RWPE2 (cell line): ENCODE measurements at places on chromosomes 2 and 18.

GRCh38 chr2:224433442-224433841, 31.5 kb upstream of the FAM124B start:
- no peak for DNase-seq

- DNase-seq, result no peak
These were observed 940.7 kb upstream of the KLHL29 start for GRCh38 chr2:22444281-22444680.

- DNase-seq, result peak; percentile 42
These were observed 105.7 kb downstream of the TPO start for GRCh38 chr2:1518867-1519530.

DNA sequence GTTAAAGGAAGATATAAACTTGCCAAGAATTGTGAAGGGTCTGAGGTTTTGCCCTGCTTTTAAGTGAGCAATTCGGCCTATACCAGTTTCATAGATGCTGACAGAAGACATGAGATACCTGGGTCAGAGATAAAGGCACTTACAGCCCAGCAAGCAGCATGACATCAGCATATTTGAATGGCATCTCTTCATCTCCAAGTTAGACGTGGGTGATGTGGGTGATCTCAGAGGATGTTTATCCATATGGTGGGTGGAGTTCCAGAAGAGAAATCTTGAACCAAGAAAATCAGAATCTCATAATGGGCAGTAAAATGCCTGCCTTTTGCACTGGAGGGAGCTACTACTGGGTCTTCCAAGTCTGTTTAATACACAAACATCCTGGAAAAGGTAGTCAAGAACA, 44.7 kb downstream of the GYPC start:
- no peak for DNase-seq

DNA sequence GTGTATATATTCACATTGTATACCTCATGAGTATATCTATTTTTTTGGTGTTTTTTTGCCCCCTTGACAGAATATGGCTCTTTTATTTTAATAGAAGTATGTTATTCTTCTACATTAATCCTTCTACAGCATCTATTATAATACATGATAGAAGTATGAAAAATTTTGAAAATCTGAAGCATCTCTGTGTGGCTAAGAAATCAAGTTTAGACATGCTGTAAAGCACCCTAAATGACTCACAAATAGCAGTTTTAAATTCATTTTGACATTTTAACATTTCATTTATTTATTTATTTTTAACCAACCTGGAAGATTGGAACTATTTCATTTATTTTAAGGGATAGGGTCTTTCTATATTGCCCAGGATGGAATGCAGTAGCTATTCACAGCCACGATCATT, 33.8 kb upstream of the ROCK1 start:
- no peak for DNase-seq

DNA sequence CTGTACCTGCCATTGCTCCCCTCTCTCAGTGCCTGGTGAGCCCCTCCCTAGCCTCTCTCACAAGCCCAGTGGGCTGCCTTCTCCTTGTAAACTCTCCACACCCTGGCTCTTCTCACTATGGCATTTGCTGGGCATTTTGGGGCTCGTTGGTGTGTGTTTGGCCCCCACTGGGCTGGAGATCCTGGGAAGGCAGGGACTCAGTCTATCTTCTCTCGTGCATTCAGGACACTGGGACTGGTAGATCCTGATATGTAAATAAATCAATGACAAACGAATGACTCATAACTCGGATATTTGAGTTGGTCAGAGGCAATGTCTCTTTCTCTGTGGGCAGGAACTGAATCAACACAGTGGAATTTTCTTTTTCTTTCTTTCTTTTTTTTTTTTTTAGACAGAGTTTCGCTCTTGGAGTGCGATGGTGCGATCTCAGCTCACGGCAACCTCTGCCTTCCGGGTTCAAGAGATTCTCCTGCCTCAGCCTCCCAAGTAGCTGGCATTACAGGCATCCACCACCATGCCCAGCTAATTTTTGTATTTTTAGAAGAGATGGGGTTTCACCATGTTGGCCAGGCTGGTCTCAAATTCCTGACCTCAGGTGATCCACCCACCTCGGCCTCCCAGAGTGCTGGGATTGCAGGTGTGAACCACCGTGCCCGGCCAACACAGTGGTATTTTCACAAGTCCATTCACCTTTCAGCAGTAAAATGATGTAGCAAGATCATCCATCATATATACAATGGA, 144.6 kb upstream of the SPRED2 start:
- no peak for DNase-seq

GRCh38 chr18:62398291-62398690, 73.2 kb downstream of the TNFRSF11A start:
- DNase-seq, result no peak

- no peak for DNase-seq
These were observed 13.2 kb upstream of the RAPGEF4 start for GRCh38 chr2:172722481-172722880.

- no peak for DNase-seq
These were observed 1.5 kb downstream of the ZNF804A start for GRCh38 chr2:184599872-184600222.

DNA sequence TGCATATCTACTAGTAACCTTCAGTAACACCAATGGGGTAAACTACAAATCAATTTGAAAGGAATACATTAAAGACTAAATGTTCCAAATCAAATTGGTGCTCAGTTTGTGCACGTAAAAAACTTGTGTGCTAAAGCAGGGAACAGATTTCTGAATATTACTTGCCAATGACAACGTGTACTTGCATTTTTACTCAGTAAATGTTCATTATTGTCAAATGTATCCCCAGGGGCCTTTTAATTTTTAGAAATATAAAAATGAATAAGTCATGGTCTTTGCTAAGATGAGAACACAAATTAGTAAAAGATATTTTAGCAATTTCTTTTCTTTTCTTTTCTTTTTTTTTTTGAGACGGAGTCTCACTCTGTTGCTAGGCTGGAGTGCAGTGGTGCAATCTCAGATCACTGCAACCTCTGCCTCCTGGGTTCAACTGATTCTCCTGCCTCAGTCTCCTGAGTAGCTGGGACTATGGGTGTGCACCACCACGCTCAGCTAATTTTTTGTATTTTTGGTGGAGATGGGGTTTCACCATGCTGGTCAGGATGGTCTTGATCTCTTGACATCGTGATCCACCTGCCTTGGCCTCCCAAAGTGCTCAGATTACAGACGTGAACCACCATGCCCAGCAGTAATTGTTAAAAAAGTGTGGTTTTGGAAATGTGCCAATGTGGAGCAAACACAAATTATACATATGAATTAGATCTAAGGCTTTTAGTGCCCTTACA, 52.6 kb downstream of the PMAIP1 start:
- no peak for DNase-seq

- DNase-seq, result no peak
These were observed 389.3 kb upstream of the MYT1L start for GRCh38 chr2:2720351-2720750.

DNA sequence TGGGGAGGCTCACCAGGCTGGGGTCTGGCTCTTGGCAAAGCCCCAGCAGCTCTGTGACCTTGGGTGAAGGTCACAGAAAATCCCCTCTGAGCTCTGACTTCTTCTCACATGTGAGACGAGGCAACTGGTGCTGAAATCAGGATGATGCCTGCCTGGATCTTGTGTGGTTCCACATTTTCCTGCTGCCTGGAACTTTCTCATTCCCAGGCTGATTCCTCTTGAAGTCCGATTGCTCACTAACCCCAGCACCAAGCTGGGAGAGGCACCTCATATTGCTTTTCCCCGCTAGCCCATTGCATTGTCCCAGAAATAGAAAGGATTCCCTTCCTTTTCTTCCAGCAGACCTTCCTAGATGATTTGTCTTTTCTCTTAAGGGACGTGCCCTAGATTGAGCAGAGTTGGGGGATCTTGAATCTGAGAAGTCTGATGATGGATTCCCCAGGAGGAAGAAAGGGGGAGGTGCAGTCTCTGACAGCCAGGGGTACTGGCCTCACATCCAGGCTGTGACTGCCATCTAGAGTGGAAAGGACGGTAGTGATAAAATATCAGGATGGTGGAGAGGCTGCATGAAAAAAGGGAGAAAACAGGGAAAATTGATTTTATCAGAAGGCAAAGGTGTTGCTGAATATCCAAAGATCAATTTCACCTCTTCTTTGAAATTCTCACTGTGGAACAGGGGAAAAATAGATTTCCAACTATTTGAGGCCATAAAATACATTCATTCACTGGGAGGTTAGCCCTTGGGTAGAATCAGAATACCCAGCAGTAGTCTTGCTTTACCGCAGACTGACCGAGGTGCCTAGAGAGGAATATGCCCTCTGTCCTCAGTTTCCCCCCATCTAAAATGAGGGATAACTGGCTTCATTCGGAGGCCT, 96.3 kb downstream of the FAM210A start:
- no peak for DNase-seq

- no peak for DNase-seq
These were observed 73.4 kb upstream of the SMAD7 start for GRCh38 chr18:49023938-49024803.

GRCh38 chr2:213733893-213734292, 449.6 kb downstream of the SPAG16 start:
- no peak for DNase-seq

DNA sequence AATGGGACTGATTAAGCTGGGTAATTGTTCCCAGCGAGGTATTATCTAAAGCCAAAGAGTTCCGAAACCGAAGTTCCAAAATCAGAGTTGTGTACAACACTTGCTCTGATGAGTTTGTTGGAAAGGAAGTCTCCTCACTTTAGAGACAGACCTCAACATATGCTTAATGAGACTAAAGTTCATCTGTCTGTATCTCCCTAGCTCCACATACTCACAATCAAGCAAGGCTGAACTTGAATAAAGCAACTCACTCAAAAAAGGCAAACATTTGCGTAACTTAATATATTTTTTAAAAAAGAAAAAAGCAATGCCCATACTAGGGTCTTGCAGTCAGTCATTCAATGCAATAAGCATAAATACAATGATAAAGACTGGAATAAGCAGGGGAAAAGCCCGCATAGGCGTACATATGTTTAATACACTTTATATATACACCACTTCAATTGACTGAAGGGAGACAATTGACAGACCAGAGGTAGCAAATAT, 60.0 kb downstream of the IRS1 start:
- DNase-seq, result no peak

DNA sequence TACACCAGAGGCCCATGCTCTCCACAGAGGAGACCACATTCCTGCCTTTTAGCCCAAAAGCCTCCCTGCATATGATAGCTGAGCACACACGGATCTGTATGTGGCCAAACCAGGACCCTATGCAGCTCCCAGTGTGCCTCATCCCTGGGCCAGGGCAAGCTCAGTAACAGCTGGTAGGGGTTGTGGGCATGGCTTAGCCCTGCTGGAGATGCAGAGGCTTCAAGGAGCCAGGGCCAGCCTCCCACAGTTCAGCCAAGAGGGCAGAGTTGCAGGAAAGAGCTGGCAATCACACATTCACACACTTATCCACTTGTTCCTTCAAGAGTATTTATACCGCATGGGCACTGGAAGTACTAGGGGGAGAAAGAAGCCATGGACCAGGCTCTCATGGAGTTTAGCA, 1.6 kb upstream of the LIMS2 start:
- no peak for DNase-seq

DNA sequence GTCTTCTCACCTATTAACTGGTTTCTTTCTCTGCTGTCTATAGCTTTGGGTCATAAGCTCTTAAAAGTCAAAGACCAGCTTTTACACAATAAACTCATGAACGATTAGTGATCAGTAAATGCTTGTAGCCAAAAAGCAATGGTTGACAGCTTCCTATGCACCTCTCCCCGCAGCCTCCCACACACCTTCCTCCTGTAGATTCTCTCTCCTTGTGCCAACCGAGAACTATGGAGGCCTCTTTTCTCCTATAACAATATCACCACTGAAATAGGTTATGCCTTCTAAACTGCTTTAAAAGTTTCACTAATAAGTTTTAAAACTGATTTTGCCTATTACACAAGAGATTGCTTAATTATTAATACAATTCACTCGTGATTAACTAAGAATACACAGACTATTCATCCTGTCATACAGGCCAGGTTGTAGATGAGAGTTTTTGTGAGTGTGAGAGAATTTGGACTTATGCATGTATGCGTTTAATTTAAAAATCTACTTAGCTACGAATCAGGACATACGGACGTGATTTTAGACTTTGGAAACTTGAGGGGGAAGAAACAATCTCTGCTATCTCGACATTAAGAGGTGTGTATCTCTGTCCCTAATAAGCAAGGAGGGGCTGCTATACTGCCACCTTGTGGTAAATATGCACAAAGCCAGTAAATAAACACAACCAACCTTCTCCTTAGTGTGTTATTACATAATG, 229.1 kb upstream of the RBBP8 start:
- no peak for DNase-seq

DNA sequence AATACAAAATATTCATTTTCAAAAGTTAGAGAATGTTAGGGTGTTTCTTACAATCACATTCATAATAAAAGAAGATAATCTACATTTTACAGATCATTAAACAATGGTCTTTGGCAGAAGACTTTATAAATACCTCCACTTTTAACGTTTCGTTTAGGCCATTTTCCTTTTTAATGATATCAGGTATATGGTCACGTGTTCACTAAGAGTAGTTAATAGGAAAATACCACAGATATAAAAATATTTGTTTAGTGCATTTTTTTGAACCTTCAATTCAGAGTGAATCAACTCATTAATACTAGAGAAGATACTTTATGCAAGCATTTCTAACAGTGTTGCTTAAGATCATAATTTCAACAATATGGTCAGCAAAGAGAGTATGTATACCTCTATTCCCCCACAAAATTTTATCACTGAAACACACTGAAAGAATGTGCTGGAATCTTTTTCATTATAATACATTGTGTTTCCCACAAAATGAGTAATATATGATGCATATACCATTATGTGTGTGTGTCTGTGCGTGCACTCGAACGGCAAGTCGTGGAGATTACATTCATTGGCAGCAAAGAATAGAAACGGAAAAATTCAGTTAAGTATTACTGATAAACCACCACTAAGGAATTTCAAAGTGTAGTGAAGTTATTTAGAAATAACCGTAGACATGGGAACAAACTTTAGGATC, 319.9 kb upstream of the THUMPD2 start:
- no peak for DNase-seq

DNA sequence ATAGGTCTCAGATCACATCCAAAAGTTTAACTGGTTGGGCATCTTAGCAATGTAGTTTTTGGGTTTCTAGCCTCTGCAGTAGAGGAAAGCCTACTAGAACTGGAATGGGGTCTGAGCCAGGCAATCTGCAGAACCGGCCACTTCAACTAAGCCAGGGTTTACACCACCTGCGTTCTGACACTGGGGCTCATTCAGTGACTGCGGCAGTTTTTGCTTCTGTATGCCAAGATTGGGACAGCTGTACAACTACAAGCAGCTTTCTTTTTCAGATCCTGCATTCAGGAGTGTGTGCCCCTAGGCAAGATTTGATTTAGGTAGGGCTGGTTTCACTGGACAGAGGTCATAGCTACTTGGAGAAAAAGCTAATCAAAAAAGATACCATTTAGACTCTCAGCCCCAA, 43.7 kb upstream of the IGFBP5 start:
- DNase-seq, result no peak

- no peak for DNase-seq
These were observed 96.3 kb downstream of the BCL2L11 start for GRCh38 chr2:111216811-111217652.

GRCh38 chr2:179555691-179556283, 291.2 kb upstream of the SESTD1 start:
- DNase-seq, result no peak
